CD8-positive, alpha-beta memory T cell (primary cell): ENCODE measurements at places on chromosomes 1 and 21. TPM values are rescaled to one million over a fixed set of nuclear protein-coding genes. Genes with fewer than 3 reads are reported as not detected.

The LRRC7 gene
- polyA plus RNA-seq: not detected

The DNAJC6 gene
- polyA plus RNA-seq: 1.0 TPM

The KCNH1 gene
- not detected for polyA plus RNA-seq

The AMPD1 gene
- polyA plus RNA-seq: not detected

The OVAAL gene
- not detected for polyA plus RNA-seq

The LRRC8C gene
- polyA plus RNA-seq: 19.7 TPM

The TTF2 gene
- polyA plus RNA-seq: 11.7 TPM

The RGS7 gene
- polyA plus RNA-seq: not detected

The HLX gene
- not detected for polyA plus RNA-seq

The C1QTNF12 gene
- not detected for polyA plus RNA-seq

The C1orf185 gene
- polyA plus RNA-seq: not detected

The ACKR1 gene
- not detected for polyA plus RNA-seq

The RASAL2 gene
- not detected for polyA plus RNA-seq

The USP16 gene
- 32.5 TPM for polyA plus RNA-seq

The ZC3H11A gene
- 46.0 TPM for polyA plus RNA-seq

The SLC45A1 gene
- polyA plus RNA-seq: 0.70 TPM

The VAMP3 gene
- 41.7 TPM for polyA plus RNA-seq

The ANKRD35 gene
- polyA plus RNA-seq: 1.3 TPM

The HES2 gene
- not detected for polyA plus RNA-seq

The TMPRSS2 gene
- not detected for polyA plus RNA-seq

The SPRR4 gene
- not detected for polyA plus RNA-seq

The KRTAP11-1 gene
- not detected for polyA plus RNA-seq

The SLC16A4 gene
- polyA plus RNA-seq: 0.49 TPM

The STUM gene
- 0.13 TPM for polyA plus RNA-seq

The IFI16 gene
- 126 TPM for polyA plus RNA-seq

The OR14A16 gene
- not detected for polyA plus RNA-seq

The MLLT11 gene
- 4.7 TPM for polyA plus RNA-seq

The KRTAP12-2 gene
- polyA plus RNA-seq: not detected

The OR2L13 gene
- not detected for polyA plus RNA-seq

The NR0B2 gene
- not detected for polyA plus RNA-seq

The S100A7A gene
- polyA plus RNA-seq: not detected

The LEMD1 gene
- not detected for polyA plus RNA-seq

The THEM5 gene
- 0.38 TPM for polyA plus RNA-seq

The RAB7B gene
- not detected for polyA plus RNA-seq

The OLFML2B gene
- not detected for polyA plus RNA-seq

The CELSR2 gene
- polyA plus RNA-seq: 0.77 TPM

The OR2G6 gene
- not detected for polyA plus RNA-seq

The CFAP107 gene
- polyA plus RNA-seq: not detected

The CFHR3 gene
- polyA plus RNA-seq: not detected

The SPRR5 gene
- not detected for polyA plus RNA-seq

The GOLT1A gene
- polyA plus RNA-seq: not detected

The KLF18 gene
- not detected for polyA plus RNA-seq

The CCDC17 gene
- 0.13 TPM for polyA plus RNA-seq

The JTB gene
- 351 TPM for polyA plus RNA-seq

The RNU1-3 gene
- polyA plus RNA-seq: not detected

The GPR161 gene
- polyA plus RNA-seq: 0.10 TPM

The C4BPA gene
- polyA plus RNA-seq: not detected

The GCSAML gene
- not detected for polyA plus RNA-seq

The MAP3K21 gene
- 0.54 TPM for polyA plus RNA-seq

The MYOG gene
- not detected for polyA plus RNA-seq

The FCGR3A gene
- polyA plus RNA-seq: 44.6 TPM
